Stimulated activated CD4-positive, alpha-beta T cell treated with anti-CD3 and anti-CD28 coated beads, Interleukin-2, amount 100 ng/mL, for 24 hours (primary cell): ENCODE measurements at places on chromosomes 7 and 10.

DNA sequence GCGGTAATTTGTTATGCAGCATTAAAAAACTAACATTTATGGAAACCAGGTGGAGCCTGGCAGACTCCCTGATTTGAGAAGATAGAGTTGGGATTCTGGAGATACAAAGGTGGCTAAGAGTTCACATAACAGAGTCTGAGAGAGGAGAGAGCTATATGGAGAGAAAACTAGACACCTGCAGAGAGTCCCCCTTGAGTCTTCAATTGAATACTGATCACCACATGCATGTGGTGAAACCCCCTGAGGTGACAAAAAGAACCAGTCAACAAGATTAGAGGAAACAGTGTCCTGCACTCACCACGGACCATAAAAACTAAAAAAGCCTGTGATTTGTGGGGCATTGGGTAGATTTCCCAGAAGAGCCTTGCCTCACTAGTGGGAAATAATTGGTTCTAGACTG, 10.1 kb downstream of the GIMAP2 start:
- DNase-seq = no peak

GRCh38 chr7:53603461-53603860, 568.0 kb downstream of the POM121L12 start:
- DNase-seq = no peak

- DNase-seq = no peak
These were observed 116.4 kb downstream of the TCERG1L start for GRCh38 chr10:131195116-131195515.

GRCh38 chr7:96827701-96828100, 118.1 kb upstream of the SEM1 start:
- DNase-seq = no peak

- no peak for DNase-seq
These were observed 42.9 kb upstream of the ZNF716 start for GRCh38 chr7:57407125-57407524.

- DNase-seq = peak; percentile 37
These were observed 6.7 kb upstream of the COA1 start for GRCh38 chr7:43735802-43736603.
